Activated CD8-positive, alpha-beta memory T cell treated with anti-CD3 and anti-CD28 coated beads for 1 hour (primary cell): ENCODE measurements at places on chromosomes 2 and 18.

DNA sequence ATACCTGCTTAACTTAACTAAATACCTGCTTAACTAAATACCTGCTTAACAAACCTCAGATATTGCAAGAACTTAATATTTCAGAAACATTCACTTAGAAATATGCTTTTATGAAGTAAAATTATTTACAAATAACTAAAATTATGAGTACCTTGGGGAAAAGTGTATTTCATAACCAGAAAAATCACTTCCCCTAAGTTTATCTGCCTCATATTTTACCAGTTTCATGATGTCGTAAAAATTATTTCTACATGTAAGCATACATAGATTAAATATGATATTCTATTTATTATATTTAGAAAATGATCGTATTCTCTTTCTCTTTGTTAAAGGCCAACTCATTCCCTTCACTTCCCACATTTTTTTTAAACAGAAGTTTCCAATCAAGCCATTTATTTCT, 41.5 kb upstream of the DSC1 start:
- DNase-seq = no peak

GRCh38 chr2:101442042-101442666, 32.8 kb downstream of the RFX8 start:
- DNase-seq = no peak

- no peak for DNase-seq
Measured at GRCh38 chr2:134774786-134775641, 56.2 kb upstream of the TMEM163 start.

- DNase-seq = no peak
Measured at GRCh38 chr2:47264143-47264542, 109.0 kb upstream of the STPG4 start.

- no peak for DNase-seq
Measured at GRCh38 chr2:95760806-95761525, 169.2 kb downstream of the TRIM43 start.

GRCh38 chr2:78418021-78418420, 607.5 kb upstream of the REG3G start:
- DNase-seq = no peak

- DNase-seq = no peak
Measured at GRCh38 chr18:77066689-77067088, 65.9 kb downstream of the MBP start.

DNA sequence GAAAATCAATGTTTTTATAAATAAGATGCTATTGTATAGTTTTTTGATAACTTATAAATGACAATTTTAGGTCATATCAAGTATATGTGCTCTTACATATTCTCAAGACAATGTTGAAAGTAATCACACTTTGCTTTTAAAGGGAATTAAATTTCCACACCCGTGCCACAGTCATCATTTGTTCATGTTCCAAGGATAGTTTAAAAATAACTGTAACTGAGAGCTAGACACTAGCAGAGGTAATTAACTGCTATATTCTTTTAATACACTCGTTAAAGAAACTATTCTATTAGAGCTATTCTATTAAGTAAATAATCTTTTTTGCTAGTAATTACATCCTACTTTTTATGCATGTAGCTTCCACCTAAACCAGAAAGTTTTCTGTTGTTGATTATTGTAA, 18.0 kb downstream of the GEN1 start:
- DNase-seq = no peak
